ENCODE measurements at places on chromosomes 6 and 20.

GRCh38 chr6:67896476-67896875 is 738.6 kb upstream of the ADGRB3 start:
- no peak for DNase-seq

DNA sequence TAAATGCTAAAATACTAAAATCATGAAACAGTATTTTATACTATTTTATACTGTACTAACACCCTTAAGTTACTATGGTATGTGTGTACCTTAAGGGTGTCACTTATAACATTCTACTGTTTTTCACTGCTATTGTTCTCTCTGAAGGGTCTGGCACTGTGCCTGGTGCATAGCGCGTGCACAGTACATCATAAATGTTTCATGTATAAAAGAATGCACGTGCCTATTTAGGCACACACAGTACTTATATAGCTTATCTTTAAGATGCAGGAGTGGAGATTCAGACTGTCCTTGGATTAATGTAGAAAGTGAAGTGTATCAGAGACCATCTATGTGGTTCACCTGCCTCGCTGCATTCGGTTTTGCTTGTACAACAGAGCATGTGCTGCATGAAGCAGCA is 64.0 kb upstream of the SGK1 start:
- DNase-seq, result no peak

DNA sequence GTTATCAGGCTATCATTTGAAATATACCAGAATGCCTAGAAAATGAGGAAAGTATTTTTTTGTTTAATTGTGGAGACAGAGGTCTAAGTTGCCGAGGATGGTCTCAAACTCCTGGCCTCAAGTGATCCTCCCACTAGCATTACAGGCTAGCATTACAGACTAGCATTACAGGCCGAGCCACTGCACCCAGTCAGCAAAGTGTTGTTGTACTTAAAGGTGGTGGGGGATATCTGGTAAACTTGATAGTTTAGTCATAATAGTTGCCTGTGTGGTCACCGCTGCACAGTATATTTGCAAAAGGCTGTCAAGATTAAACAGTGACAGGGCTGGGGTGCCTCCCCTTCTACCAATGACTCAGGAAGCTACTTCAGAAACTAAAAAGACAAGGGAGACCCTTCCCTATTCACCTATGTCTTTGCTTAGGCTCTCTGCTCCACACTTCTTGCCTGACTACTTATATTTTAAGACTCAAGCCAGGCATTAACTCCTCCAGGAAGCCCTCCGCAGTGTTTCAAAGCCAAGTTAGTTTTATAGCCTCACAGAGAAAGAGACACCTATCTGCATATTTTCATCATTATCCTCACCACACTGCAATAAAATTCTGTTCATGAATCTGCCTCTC is 3.1 kb upstream of the AKIRIN2 start:
- DNase-seq, result no peak

GRCh38 chr6:143970456-143971218 is 37.4 kb downstream of the PLAGL1 start:
- DNase-seq, result no peak

- DNase-seq, result no peak
Observed at GRCh38 chr6:33717934-33718455, 6.5 kb upstream of the UQCC2 start.

DNA sequence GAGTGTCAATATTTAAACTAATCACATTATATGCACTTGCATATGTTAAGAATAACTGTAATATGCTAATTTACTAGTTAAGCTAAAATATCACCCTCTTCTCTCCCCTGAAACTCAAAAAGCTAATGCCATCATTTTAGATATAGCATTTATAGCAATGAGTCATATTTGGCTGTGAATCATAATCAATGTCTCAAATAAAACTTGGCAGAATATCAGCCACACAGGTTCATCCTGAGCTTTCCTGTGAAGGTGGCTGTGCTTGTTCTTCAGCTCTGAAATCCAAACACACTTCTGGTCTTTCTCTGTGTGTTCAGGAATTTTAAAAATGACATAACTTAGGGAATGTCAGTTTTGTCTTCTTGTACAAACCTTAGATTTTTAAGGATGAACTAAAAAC is 12.8 kb upstream of the PNRC1 start:
- DNase-seq, result no peak

DNA sequence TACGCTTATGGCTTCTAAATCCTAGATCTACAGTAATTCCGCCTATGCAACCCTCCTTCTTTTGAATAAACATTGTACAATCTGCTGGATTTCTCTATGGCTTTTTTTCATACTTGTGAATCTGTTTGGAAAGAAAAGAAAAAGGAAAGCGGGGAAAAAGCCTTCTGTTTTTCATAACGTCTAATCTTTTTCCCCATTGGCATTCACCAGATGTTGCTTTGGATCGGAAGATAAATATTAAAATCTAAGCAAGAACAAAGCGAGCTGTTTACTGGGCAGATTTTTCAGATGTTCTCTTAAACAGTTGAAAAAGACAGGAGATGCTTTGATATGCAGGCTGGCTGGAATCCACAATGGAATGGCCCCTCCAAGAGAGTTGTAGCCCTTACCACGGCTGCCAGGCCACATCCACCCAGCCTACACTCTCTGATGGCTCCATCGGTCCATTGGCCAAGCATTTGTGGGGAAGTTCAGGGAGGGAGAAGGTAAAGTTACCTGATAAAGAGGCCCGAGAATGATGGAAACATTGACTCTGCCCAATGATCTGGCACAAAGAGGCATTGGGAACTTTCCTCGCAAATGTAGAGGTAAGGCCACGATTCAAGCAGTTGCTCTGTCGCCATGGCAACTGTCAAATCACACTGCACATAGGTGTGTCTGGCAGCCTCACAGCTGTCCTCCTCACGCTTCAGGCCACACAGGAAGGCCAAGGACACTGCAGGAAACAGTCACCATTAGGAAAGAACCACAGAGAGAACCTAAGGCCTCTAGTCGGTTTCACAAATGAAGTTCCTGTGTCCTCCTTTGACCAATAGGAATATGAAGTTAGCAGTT is 70.3 kb downstream of the PKHD1 start:
- DNase-seq, result no peak

Measured in SIG-M5 (cell line).